ENCODE measurements at places on chromosomes 1 and 21.

DNA sequence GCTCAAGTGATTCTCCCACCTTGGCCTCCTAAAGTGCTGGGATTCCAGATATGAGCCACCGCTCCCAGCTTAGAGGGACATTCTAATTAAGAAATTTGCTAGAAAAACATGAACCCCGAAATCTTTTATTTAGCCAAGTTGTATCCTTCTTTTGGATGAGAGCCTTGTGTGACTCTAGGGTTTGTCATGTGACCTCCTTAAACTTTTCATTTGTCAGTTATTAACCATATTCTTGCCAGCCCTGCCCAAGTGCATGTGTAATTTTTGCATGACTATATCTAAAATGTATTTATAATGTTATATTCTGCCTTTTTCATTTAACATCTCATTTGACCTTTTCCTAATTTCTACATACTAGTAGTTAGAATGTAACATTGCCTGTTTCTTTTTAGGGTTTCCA lies 1.9 kb downstream of the UTP25 start:
- DNase-seq: no peak

DNA sequence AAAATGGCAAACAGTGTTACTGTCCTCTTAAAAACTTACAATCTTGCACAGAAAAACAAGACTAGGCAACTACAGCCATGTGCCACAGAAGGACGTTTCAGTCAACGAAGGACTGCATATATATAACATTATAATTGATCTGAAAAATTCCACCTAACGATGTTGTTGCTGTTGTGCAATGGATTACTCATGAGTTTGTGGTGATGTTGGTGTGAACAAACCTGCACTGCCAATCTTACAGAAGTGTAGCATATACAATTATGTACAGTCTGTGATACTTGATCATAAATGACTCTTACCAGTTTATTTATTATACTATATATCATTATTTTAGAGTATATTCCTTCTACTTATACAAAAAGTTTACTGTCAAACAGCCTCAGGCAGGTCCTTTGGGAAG lies 6.8 kb upstream of the VAMP4 start:
- DNase-seq: no peak

DNA sequence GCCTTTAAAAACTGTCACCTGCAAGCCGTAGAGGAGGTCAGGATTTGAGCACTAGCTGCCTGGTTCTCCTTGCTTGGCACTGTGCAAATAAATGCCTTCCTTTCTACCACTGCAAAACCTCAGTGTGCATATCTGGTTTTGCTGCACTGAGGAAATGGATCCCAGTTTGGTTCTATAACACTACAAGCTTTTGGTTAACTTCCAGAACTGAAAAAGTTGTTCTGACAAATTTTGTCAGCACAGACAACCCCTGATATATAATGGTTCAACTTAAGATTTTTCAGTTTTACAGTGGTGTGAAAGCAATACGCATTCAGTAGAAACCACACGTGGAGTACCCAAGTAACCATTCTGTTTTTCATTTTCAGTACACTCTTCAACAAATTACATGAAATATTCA lies 29.8 kb upstream of the GALNT2 start:
- no peak for DNase-seq

DNA sequence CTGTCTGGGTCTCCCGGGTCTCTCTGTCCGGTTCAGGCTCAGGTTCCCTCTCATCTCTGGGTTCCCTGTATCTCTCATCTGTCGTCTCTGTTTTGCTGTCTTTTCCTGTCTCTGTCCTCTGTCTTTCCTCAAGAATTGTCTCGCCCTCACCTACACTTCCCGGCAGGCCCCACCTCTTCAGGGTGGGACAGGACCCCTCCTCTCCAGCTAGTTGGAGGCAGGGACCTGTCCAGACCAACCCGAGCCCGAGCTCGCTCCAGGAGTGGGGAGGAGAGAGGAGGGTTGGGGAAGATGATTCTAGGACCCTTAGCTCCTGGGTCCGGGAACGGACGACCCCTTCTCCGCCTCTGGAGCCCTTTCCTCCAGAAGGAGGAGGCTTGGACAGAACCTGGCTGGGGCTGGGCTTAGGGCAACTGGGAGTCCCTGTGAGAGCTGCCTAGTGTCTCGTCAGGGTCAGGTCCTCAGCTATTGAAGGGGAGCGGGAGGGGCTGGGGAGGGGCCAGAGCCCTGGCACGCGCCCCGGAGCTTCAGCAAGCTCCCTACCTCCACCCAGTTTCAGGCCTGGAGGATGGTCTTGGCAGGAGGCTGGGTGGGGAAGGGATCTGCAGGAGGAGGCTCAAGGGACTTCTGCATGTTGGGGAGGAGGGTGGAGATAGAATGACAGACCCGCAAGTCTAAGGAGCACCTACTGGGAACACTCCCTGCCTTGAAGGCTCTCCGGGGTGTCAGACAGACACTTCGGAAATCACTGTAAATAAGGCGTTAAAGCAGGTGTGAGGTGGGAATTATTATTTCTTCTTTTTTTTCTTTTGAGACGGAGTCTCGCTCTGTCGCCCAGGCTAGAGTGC lies 26.3 kb upstream of the EPB41 start:
- DNase-seq: no peak

DNA sequence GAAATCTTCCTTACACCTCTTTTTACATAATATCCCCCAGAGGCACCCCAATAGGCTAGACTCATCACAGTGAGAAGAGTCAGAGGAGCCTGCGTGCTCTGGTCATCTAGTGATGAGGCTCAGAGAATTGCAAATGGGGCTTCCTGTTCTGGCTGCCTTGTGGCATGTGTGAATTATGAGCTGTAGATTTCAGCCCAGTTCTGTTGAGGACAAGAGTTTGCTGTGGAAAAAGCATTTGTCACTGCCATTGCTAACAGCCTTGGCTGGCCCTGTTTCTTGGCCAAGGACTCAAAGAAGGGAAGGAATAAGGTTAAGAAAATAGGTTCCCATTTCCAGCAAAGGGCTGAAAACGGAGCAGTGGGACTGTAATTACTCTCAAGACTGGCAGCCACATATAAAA lies 30.7 kb downstream of the MRAP start:
- DNase-seq: no peak
